Activated CD4-positive, alpha-beta T cell treated with anti-CD3 and anti-CD28 coated beads for 36 hours (primary cell): ENCODE measurements at places on chromosomes 7 and 10. TPM values are rescaled to one million over a fixed set of nuclear protein-coding genes. Genes with fewer than 3 reads are reported as not detected.

SCART1 gene
- 1.7 TPM for total RNA-seq

MMP21 gene
- not detected for total RNA-seq

OR2A5 gene
- not detected for total RNA-seq

OR13A1 gene
- total RNA-seq, result not detected

TMEM229A gene
- not detected for total RNA-seq

MOGAT3 gene
- not detected for total RNA-seq

SPAM1 gene
- not detected for total RNA-seq
